H1 (cell line): ENCODE measurements at places on chromosomes 7 and 10.

DNA sequence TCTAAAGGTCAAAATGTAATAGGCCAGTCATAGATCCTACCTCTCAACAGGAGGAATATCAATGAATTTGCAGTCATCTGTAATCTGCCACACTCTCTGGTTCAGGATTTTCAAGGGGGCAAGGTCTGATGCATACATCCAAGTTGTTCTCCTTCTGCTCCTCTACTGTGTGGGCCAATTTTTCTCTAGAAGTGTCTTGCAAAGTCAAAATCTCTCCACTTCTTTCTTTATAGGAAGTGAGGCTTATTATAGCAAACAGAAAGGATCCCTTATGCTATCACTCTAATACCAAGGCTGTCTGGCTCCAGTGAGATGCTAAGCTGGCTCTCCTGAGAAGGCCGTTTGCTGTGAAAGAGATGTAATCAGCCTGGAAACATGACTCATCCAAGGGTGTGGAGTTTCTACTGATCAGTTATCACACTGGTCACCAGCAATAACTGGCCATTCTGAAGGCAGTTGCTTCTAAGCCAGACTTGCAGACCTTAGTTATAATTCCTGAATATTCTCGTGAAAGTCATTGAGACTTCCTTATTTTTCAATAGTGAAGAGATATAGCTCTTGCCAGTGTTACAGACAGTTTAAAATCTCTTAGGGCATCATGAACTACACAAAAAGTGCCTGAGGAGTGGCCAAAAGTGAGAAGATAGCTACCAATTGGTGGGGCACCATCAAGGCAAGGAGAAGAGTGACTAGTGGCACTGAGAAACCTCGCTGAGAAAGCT lies 43.2 kb upstream of the LRGUK start:
- H3K27ac ChIP-seq, result no peak overlapping the region
- no peaks in the 10 kb centered on the region for H3K4me1 ChIP-seq
- DNase-seq, result no peak
- H3K36me3 ChIP-seq, result no peaks in the 10 kb centered on the region
- H3K4me3 ChIP-seq, result no peak overlapping the region

DNA sequence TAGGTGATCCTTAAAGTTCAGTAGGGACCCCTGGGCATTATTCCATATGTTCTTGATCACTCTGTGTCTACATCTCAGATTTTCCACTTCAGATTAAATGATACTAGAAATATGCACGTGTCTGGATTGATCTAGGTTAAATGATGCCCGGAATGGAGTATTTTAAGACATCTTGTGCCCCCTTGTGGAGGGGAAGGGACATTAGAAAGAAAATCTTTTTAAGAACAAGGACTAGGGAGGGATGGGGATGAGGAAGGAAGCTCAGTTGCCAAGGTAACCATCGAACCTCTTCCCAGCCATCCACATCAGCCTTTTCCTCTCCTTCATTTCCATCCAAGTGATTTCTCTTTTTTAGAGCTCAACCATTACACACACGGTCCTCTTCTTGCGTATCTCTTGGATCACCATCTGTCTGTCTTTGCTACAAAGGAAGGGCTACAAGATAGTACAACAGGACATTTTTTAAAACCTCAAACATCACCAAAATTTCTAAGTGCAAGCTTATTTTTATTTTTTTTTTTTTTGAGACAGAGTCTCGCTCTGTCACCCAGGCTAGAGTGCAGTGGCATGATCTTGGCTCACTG lies 40.5 kb downstream of the PRSS2 start:
- no peak overlapping the region for H3K4me3 ChIP-seq
- H3K27me3 ChIP-seq, result no peaks in the 10 kb centered on the region
- no peaks in the 10 kb centered on the region for H3K36me3 ChIP-seq
- no peak overlapping the region for H3K27ac ChIP-seq

GRCh38 chr7:18762189-18762588 lies 266.6 kb downstream of the HDAC9 start:
- H3K4me3 ChIP-seq, result no peak overlapping the region
- no peak overlapping the region for H3K27ac ChIP-seq
- H3K4me1 ChIP-seq, result no peaks in the 10 kb centered on the region
- H3K36me3 ChIP-seq, result no peaks in the 10 kb centered on the region

GRCh38 chr7:17328641-17329040 lies 30.2 kb downstream of the AHR start:
- no peak for DNase-seq
- no peak overlapping the region for H3K27ac ChIP-seq
- H3K36me3 ChIP-seq, result peaks cover 2% of the 10 kb centered on the region; the same call in 1 of the 2 replicates
- H3K27me3 ChIP-seq, result no peaks in the 10 kb centered on the region
- no peaks in the 10 kb centered on the region for H3K4me1 ChIP-seq

- H3K4me1 ChIP-seq, result peaks cover 10% of the 10 kb centered on the region
- DNase-seq, result no peak
- no peaks in the 10 kb centered on the region for H3K27me3 ChIP-seq
- no peaks in the 10 kb centered on the region for H3K36me3 ChIP-seq
Measured at GRCh38 chr10:124534231-124534798, 72.7 kb downstream of the LHPP start.

GRCh38 chr7:102456327-102456726 lies 8.3 kb downstream of the ALKBH4 start:
- H3K27me3 ChIP-seq, result no peaks in the 10 kb centered on the region
- no peak for DNase-seq
- H3K36me3 ChIP-seq, result peaks cover 22% of the 10 kb centered on the region; the same call in 1 of the 2 replicates

DNA sequence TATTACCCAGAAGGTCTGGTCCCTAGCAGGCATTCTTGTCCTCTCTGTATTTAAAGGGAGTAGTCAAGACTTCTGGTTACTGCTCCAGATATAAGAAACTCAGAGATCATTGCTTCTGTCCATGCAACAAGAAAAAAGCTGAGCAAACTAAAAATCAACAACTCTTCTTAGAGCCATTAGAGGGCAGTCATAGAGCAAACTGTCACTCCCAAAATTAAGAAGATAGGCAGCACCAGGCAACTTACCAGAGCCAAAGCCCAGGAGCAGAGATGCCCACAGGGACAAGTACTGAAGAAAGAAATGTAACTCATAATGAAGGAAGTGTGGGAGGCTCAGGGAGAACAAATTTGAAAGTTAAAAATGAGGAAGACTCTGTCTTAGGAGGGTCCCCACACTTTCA lies 472.9 kb upstream of the COBL start:
- H3K27me3 ChIP-seq, result no peaks in the 10 kb centered on the region
- no peaks in the 10 kb centered on the region for H3K36me3 ChIP-seq
- no peak for DNase-seq
- no peak overlapping the region for H3K27ac ChIP-seq
- no peak overlapping the region for H3K4me3 ChIP-seq

- H3K36me3 ChIP-seq, result no peaks in the 10 kb centered on the region
- H3K27ac ChIP-seq, result no peak overlapping the region
- H3K4me1 ChIP-seq, result no peaks in the 10 kb centered on the region
- no peak for DNase-seq
- H3K27me3 ChIP-seq, result no peaks in the 10 kb centered on the region
Measured at GRCh38 chr10:113274176-113274829, 278.6 kb upstream of the HABP2 start.

DNA sequence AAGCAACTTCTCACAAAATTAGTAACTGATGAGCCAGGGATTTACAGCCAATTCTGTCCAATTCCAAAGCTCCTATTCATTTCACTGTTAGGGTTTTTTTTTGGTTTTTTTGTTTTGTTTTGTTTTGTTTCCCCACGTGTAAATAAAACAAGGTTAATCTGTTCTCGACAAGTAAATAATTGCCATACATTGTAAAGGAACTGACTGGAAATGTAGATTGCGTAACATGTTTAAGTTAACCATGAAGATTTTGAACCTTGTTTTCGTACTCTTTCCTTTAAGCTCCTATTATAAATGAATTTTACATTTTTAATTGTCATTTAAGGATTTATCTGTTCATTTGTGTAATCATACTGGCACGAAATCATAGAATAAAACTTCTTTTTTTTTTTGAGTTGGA lies 42.0 kb upstream of the FOXP2 start:
- no peak for DNase-seq
- no peaks in the 10 kb centered on the region for H3K36me3 ChIP-seq
- H3K4me1 ChIP-seq, result no peaks in the 10 kb centered on the region
- no peak overlapping the region for H3K4me3 ChIP-seq
- H3K27me3 ChIP-seq, result no peaks in the 10 kb centered on the region

DNA sequence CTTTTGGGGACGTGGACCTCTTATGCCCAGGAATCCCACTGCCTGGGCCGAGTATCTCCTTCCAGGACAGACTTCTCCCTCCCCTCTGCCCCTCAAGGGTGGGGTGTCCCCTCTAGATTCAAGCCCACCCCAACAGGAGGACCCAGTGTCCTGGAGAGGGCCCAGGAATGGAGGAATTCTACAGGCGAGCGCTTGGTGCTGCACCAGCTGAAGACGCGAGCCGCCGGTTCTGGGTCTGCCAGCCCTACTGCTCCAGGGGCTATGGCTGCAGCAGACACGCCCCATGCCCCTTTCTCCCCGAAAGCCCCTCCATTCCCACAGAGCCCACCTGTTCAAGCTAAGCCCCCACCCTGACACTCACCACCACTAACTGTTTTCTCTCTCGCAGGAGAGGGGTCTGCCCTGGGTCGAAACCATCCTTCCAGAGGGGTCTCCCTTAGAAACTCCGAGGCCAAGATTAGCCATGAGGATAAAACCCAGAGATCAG lies 8.6 kb downstream of the CRYGN start:
- no peaks in the 10 kb centered on the region for H3K36me3 ChIP-seq
- H3K27me3 ChIP-seq, result no peaks in the 10 kb centered on the region
- H3K4me1 ChIP-seq, result peaks cover 20% of the 10 kb centered on the region

GRCh38 chr10:116444527-116445142 lies 17.0 kb downstream of the PNLIPRP3 start:
- no peaks in the 10 kb centered on the region for H3K4me1 ChIP-seq
- H3K36me3 ChIP-seq, result no peaks in the 10 kb centered on the region
- no peak overlapping the region for H3K27ac ChIP-seq
